ENCODE measurements at places on chromosomes 16 and 17. TPM values are rescaled to one million over a fixed set of nuclear protein-coding genes. Genes with fewer than 3 reads are reported as not detected.

Gene TPSG1
- total RNA-seq: 0.19 TPM

Gene CTF1
- 6.5 TPM for total RNA-seq

Gene IL21R
- 0.13 TPM for total RNA-seq

Gene AIPL1
- total RNA-seq: not detected

Gene RNF157
- total RNA-seq: 18.5 TPM

Gene TEKT5
- not detected for total RNA-seq

Gene TSPAN10
- 0.24 TPM for total RNA-seq

Gene CDC42EP4
- total RNA-seq: 53.0 TPM

Measured in Right ventricle myocardium superior (tissue), 1 donor.